Pericardium fibroblast (primary cell): ENCODE measurements at places on chromosomes 5 and 9. TPM values are rescaled to one million over a fixed set of nuclear protein-coding genes. Genes with fewer than 3 reads are reported as not detected.

CCIN gene
- 0.17 and 0.35 TPM in 2 replicates for total RNA-seq

LHFPL2 gene
- total RNA-seq: 26.8 and 35.0 TPM in 2 replicates

C5orf24 gene
- 30.3 and 35.7 TPM in 2 replicates for total RNA-seq

SPATA31D4 gene
- not detected in 2 replicates for total RNA-seq

TSSK1B gene
- total RNA-seq: not detected in 2 replicates

ARL14EPL gene
- not detected in 2 replicates for total RNA-seq
